Bone marrow (tissue), 2 donors: ENCODE measurements at places on chromosomes 7 and 10.

DNA sequence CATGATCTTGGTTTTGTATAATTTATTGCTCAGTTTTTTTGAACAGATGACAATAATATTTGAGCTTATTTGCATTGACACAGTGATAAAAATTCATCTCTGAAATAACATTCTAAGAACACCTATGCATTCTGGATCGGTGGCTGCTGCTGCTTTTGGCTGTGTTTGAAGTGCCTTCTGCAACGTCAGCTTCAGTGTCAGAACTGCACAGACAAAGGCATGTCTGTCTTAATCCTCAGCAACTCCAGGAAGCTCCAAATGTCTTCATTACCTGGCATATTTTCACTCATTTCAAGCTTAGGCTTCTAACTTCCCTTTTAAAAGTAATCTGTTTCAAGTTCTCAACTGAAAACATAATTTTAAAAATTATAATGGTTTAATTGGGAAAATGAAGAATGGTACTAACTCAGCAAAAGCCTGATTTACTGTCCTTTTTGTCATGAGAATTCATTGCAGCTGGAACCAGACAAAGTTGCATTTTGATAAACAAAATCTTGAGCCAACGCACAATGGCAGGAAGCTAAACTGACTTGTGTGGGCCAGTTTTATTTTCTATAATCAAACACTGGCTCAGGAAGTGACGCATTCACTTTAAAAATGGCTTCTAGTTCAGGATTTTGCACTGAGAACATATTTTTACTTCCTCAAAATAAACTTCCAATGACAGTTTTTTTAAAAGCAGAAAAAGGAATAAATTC lies 38.7 kb downstream of the NPS start:
- DNase-seq: no peak

GRCh38 chr7:2507208-2507916 lies 12.2 kb upstream of the LFNG start:
- no peak for DNase-seq

- DNase-seq: peak; percentile 4
Observed at GRCh38 chr10:6838118-6838517, 258.0 kb upstream of the PRKCQ start.

DNA sequence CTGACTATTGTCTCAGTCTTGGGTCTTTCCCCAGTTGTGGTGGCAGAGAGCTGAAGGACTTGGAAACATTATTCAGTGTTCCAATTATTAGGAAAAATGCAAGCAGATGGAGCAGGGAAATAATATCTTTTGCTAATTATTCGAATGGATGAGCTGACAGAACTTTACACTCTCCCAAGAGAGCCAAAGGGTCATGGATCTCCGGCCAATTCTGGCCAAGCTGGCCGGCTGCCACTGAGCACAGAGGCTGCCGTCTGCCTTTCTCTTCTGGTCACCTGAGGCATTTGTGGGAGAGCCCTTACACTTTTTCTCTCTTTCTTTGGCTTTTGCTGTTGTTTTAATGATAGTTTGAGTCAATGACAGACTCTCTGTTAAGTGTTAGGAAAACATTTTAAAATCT lies 22.2 kb upstream of the CNTNAP2 start:
- DNase-seq: no peak

DNA sequence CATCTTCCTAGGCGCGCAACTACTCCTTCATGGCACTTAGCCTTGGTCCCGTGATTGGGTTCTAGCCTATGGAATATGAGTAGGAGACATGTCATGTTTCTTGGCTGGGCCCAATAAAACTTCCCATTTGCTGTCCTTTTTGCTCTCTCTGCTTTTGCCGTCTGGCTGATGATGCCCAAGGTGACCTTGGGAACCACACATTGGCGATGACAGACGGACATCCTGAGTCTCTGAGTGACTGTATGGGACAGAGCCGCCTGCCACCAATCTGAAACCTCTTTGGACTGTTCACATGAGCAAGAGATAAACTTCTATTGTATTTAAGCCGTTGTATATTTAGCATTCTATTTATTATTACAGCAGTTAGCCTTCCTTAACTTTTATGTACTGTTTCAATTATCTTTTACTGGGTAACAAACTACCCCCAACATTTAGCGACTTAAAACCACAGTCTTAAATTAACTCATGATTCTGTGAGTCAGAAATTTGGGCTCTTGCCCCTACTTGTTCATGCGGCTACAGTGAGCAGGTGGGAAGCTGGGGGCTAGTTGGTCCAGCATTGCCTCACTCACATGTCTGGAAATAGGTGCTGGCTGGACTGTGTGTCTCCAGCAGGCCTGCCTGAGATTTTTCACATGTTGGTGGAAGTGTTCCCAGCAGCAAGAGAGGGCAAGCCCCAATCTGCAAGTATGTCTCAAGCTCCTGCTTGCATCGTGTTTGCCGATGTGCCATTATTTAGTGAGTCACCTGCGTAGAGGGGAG lies 71.7 kb downstream of the NOD1 start:
- no peak for DNase-seq

GRCh38 chr10:17238445-17239291 lies 10.6 kb downstream of the VIM start:
- DNase-seq: no peak

DNA sequence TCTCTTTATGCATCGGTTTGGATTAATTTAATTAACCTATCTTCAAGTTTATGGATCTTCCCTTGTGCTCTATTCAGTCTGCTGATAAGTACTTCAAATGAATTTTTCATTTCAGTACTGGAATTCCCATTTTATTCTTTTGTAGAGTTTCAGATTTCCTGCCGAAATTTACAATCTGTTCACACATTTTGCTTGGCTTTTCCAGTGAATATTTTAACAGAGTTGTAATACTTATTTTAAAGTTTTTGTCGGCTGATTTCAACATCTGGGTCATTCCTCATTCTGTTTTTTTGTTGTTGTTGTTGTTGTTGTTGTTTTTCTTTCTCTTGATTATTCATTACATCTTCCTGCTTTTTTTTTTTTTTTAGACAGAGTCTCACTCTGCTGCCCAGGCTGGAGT lies 89.9 kb upstream of the KCNMA1 start:
- no peak for DNase-seq
